Fibroblast of mammary gland (primary cell): ENCODE measurements at places on chromosomes 5 and 9.

DNA sequence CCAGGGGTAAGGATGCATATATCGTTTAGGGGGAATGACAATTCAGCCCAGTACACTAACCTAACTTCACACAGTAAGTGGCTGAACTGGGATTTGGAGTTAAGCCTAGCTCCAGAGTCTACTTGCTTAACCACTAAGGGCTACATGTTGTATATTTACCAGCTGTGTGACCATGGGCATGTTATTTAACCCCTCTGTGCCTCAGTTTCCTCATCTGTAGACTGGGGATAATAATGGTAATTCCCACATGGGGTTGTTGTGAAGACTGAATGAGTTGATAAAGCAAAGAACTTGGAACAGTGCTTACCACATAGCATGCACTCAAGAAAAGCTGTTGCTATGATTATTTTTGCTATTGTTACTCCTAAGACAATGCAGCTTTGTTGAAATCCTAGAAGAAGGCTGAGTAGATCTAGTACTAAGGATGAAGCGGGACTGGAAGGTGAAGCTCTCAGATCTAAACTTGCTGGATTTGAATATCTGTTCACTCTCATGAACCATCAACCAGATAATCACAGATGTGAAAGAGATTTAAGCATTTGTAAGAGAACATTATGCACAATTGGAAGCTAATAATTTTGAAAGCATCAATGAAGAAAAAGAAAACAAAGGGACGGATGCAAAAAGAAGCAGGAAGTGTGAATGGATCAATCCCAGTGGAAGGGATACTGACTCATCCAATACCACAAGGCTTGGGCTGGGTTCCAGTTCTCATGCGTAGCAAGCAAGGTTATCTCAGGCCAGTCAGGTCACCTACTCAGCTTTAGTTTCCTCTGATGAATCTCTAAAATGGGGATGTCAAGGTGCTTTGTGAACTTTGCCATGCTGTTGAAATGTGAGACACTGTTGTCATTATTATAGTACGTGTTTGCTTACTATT is 78.5 kb upstream of the TBC1D2 start:
- DNase-seq = peak; percentile 99

GRCh38 chr9:133323991-133324703 is 11.8 kb downstream of the SURF6 start:
- DNase-seq = no peak

DNA sequence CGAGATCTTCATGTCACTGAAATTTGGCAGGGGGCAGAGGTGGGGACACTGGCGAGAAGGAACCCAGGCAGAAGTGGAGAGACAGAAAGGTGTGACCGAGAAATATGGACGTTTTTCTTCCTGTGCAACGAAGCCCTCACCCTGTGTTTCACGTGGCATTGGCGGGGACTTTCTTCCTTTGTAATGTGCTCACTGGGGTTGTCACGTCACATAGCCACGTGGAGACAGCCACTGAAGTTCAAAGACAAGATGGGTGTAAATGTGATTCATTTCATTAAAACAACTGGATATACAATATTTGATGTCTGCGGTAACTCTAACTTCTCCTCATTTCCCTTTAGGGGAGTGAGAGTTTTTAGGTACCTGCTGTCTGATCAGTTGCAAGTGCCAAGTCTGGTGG is 225.7 kb downstream of the FSTL4 start:
- no peak for DNase-seq

DNA sequence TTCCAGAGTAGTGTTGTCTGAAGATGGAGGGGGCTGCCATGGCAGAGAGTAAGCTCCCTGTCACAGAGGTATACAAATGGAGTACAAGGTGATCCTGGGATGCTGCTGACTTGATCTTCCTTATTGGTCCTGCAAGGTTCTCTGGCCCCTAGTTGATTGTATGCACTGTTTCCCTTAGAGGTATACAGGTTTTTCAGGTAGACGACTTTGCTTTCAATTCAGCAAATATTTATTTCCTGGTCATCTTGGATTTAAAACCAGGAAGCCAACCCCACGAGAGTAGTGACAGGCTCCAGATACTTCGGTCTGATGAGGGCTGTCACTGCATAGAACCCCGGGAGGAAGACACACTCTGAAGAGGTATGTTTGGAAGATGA is 16.5 kb upstream of the TRIM14 start:
- no peak for DNase-seq

GRCh38 chr5:34695275-34696027 is 39.3 kb downstream of the RAI14 start:
- DNase-seq = no peak

- no peak for DNase-seq
Observed at GRCh38 chr5:165631235-165631634, 2125.8 kb downstream of the MAT2B start.

DNA sequence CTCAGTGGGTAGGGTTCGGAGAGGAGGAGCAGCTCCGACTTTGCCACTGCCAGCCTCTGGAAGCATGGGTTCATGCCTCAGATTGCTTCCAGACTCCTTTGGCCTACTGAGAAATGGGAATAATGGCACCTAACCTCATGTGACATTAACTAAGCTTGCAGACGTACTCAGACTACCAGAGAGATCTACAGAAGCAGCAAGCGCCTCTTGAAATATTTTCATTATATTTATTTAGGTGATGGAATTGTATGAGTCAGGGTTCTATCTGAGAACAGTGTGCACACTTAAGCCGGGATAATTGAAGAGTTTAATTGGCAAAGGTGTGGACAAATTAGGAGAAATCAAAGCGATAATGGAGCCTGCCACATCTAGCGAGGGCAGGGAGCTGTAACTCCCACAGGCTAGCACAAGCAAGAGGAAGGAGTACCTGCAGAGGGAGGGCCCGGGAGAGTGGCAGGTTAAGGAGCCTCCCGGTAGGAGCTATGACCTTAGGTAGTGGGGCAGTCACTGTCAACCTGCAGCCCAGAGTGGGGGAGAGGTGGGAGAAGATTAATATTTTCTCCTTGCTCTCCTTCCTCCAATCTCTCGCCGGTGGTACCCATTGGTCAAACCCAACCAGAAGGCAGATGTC is 12.2 kb upstream of the PDZD2 start:
- no peak for DNase-seq

DNA sequence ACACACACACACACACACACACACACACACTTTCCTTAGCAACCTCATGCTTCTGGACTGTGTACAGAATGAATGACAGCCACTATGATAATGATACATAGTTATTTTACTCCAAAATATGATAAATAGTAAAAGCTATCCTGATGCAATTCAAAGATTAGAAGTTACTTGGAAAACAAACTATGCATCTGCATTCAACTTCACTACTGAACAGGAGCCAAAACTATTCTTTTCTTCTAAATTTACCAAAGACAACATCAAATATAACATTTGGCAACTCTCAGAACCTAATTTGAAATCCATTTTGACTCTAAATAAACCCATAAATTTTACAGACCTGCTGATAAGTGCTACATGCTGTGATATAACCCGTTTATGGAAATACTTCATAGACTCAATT is 33.3 kb downstream of the GLIS3 start:
- DNase-seq = no peak

- DNase-seq = no peak
Observed at GRCh38 chr9:82645600-82645999, 417.3 kb downstream of the RASEF start.

GRCh38 chr5:143133721-143134120 is 269.8 kb downstream of the NR3C1 start:
- peak; percentile 36 for DNase-seq

- DNase-seq = no peak
Observed at GRCh38 chr5:126921241-126922091, 108.9 kb downstream of the MARCHF3 start.

- no peak for DNase-seq
Observed at GRCh38 chr5:6419340-6419852, 29.3 kb upstream of the UBE2QL1 start.

GRCh38 chr9:426264-426663 is 211.6 kb downstream of the DOCK8 start:
- DNase-seq = no peak

- DNase-seq = no peak
Observed at GRCh38 chr9:83362341-83362995, 175.7 kb downstream of the FRMD3 start.

GRCh38 chr5:74337254-74337983 is 303.1 kb downstream of the ENC1 start:
- no peak for DNase-seq

DNA sequence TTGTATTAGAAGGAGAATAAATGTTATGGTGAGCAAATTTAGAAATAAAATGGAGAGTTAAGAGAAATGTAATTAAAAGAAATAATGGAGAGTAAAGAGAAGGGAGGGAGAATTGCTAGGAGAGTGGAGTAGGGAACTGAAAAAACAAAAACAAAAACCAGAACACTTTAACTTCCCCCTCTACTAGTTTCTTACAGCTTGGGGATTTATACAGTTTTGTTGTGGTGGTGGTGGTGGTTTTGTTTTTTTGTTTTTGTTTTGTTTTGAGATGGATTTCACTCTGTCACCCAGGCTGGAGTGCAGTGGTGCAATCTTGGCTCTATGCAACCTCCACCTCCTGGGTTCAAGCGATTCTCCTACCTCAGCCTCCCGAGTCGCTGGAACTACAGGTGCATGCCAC is 322.4 kb downstream of the TMEM167A start:
- no peak for DNase-seq

DNA sequence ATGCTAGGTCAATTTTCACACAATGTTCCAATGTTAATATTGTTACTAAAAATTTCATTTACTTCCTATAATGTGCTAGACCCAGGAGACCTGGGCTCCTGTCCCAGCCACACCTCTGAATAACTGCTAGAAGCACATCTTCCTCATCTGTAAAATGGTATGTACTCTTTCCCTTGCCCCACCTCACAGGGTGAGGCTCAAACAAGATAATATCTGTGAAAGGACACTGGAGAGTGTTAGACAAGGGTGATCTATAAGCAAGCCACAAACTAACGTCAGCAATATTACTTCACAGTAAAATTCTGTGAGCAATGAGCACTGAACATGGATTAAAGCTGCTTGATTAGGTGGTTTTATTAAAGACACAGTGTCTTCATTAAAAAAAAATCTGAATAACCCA is 186.4 kb downstream of the EPB41L4A start:
- DNase-seq = no peak

- DNase-seq = peak; percentile 77
Observed at GRCh38 chr5:78806544-78806943, 158.0 kb upstream of the LHFPL2 start.

GRCh38 chr5:147708708-147709107 is 73.8 kb downstream of the JAKMIP2 start:
- no peak for DNase-seq

DNA sequence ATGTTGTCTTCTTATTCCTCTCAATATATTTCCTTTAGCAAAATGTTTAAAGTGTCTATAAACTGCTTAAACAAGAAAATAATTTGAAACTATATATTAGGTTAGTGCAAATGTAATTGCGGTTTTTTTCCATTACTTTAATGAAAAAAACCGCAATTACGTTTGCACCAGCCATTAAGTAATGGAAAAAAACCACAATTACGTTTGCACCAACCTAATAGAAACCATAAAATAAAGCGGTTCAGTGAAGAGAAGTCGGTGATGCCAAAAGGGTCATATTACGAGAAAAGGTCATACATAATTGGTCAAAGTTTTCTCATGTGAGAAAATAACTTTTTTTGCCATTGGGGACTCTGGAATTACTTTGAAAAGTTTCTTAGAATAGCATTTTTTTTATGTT is 385.6 kb upstream of the ST8SIA4 start:
- DNase-seq = no peak

DNA sequence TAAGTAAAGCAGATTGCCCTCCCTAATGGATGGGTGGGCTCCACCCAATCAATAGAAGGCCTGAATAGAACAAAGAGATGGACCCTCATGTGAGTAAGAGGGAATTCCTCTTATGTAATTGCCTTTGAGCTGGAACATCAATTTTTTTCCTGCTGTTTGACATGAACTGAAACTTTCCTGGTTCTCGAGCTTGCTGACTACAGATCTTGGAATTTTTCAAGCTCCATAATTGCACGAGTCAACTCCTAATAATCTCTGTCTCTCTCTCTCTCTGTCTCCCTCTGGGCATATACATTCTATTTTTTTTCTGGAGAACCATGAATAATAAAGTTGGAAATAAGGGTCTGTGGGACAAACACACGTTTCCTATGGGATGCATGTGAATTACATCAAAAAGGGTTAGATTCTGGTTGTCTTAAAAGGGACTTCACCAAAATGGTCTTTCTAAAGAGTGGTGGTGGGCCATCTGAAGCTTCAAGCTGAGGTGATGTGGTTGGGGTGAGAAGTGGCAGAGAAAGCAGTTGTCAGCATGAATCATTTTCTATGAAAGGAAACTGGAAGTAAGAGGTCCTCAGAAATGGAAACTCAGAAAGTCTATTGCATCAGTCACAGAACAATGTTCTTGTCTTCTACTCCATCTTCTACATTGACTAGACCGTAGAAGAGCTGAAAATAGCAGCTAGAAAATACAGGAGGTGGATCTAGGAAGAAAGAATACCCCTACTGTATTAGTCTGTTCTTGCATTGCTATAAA is 47.0 kb upstream of the HOMER1 start:
- peak; percentile 62 for DNase-seq

DNA sequence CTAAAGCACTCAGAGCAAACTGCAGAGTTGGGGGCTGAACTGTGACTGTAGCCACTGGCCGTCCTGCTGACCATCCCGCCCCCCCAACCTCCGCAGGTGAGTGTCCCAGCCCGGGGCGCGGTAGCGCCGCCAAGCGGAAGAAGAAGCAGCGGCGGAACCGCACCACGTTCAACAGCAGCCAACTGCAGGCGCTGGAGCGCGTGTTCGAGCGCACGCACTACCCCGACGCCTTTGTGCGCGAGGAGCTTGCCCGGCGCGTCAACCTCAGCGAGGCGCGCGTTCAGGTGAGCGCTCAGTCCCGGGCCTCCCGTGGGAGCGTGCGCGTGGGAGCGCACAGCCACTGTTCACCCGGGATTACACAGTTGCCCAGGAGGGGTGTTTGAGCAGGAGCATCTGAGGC is 33.7 kb downstream of the PTGES start:
- no peak for DNase-seq

- peak; percentile 48 for DNase-seq
Observed at GRCh38 chr5:14669975-14670374, 5.5 kb downstream of the OTULIN start.

DNA sequence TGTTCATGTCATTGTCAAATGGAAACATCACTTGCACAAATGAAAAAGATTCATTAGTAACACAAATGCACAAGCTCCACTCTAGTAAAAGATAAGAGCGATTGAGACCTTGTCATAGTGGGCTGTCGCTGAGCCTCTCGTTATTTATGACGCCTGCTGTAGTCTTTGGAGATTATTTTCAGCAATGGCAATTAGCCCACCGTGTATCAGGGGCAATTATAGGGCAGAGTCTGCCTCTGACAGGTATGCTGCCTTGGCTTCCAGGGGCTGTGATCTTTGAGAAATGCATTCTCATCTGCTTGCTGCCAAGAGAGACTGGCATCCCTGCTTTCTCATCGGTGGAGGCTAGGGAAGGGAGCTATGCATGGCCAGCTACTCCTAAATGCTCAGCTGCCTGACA is 426.8 kb upstream of the CLINT1 start:
- no peak for DNase-seq

DNA sequence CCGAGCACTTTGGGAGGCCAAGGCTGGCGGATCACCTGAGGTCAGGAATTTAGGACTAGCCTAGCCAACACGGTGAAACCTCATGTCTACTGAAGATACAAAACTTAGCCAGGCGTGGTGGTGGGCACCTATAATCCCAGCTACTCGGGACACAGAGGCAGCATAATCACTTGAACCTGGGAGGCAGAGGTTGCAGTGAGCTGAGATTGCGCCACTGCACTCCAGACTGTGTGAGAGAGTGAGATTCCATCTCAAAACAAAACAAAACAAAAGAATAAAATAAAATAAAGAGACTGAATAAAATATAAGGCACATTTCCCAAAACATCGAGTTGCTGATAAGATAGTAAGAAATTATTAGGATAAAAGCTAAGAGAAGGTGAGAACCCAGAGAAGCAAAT is 32.3 kb upstream of the GLDC start:
- DNase-seq = no peak
